ENCODE measurements at places on chromosomes 1 and 21.

GRCh38 chr21:27564684-27565301 is 597.9 kb upstream of the ADAMTS5 start:
- peak; percentile 63 for DNase-seq

DNA sequence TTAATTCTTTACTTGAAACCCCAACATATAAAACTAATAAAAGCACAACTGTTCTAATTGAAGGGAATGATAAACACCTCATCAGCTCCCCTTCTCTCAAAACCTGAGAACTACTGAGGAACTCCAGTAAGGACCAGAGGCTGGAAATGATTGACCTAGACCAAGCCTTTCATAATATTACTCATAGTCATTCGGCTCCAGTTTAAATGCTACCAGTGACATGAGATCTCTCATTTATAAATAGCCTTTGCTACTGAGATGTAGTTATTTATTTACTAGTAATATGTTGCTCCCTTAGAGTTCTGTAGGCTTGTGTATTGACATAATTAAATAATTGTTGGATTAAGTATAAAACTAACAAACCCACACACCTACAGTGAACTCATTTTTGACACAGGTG is 209.8 kb upstream of the PRMT6 start:
- DNase-seq = no peak

GRCh38 chr1:212433577-212434462 is 1.1 kb downstream of the NENF start:
- no peak for DNase-seq

GRCh38 chr1:24683713-24684162 is 40.6 kb downstream of the SRRM1 start:
- peak; percentile 95 for DNase-seq

- DNase-seq = peak; percentile 37
These were observed 10.9 kb downstream of the C1orf216 start for GRCh38 chr1:35707601-35708440.

DNA sequence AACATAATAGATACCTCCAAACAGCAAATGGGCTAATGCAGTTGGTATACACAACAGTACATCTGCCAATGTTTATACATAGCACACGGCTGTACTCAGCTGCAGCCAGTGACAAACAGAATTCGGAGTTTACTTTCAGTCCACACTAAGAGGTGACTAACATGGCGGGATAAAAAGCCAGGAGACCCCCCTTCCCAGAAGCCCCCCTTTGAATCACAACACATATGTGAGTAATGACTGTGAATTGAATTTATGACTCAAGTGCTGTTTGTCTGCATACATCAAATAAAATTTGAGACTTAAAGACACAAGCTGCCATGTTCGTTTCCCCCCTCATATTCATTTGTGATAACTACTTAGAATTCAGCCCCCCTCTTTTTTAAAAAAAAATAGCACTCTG is 113.2 kb downstream of the RUNX1 start:
- peak; percentile 66 for DNase-seq

GRCh38 chr1:108583757-108584427 is 24.0 kb downstream of the EEIG2 start:
- DNase-seq = no peak

DNA sequence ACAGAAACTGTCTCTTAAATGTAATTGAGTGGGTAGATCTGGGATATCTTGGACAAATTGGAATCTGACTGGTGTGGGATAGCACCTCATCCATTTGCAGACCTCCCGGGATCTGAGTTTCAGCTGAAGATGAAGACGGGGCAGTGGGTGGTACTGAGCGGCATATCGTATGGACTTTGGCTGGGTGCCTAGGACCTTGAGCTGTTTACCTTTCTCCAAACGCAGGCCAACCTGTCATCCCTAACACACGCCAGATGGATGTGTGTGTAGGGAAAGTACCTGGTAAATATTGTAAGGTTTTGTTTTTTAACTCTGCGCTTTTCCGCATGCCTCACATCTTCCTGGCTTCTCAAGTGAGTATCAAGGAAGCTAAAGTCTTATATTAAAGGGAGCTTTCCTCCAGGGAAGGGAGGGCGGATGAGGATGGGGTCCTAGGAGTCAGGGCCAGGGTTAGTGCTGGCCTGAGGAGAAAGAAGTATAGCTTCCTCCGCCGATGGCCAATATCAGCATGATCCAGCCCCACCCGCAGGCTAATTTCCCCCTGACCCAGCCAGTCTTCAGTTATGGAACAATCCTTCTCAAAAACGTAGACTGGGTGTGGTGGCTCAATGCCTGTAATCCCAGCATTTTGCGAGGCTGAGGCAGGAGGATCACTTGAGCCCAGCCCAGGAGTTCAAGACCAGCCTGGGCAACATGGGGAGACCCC is 26.2 kb downstream of the ATP8B2 start:
- no peak for DNase-seq

DNA sequence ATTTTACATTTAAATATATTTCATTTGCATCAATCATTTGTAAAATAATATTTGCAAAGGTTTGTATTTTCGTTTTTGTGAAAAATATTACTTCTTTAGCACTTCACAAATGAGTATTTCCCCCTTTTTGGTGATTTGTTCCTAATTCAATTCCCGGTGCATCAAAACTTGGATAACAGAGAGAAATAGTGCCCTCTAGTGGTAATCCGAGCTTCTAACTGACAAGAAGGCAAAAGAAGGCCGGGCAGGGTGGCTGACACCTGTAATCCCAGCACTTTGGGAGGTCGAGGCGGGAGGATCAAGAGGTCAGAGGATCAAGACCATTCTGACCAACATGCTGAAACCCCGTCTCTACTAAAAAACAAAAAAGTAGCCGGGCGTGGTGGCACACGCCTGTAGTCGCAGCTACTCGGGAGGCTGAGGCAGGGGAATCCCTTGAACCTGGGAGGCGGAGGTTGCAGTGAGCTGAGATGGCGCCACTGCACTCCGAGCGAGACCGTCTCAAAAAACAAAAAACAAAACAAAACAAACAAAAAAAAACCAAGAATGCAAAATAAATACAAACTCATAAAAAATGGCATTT is 137.7 kb downstream of the COL11A1 start:
- DNase-seq = peak; percentile 59

DNA sequence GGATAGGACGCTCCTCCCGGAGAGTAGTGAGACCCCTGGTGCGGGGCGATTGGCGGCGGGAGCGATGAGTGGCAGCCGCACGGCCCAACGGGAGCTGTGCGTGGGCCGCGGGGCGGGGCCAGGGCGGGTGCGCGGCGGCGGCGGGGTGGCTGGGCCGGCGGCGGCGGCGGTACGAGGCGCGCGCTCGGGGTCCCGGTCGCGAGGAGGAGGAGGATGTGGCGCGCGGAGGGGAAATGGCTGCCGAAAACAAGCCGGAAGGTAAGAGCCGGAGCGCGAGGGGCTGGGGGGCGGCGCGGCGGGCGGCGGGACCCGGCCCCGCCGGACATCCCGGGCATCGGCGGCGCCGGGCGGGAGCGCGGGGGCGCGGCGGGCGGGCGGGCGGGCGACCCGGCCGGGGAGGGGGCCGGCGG is at the start of gene CAMTA1:
Gene CAMTA1 (plus strand): TSS at position 137 of the 410 bp plus-strand sequence. CDS start 77 bp downstream, at position 214.
- DNase-seq = no peak

- no peak for DNase-seq
These were observed 44.9 kb downstream of the SRRM1 start for GRCh38 chr1:24688033-24688432.

GRCh38 chr1:223621312-223621734 is 44.2 kb downstream of the CAPN8 start:
- no peak for DNase-seq

GRCh38 chr1:177659281-177659680 is 310.6 kb downstream of the SEC16B start:
- DNase-seq = no peak

DNA sequence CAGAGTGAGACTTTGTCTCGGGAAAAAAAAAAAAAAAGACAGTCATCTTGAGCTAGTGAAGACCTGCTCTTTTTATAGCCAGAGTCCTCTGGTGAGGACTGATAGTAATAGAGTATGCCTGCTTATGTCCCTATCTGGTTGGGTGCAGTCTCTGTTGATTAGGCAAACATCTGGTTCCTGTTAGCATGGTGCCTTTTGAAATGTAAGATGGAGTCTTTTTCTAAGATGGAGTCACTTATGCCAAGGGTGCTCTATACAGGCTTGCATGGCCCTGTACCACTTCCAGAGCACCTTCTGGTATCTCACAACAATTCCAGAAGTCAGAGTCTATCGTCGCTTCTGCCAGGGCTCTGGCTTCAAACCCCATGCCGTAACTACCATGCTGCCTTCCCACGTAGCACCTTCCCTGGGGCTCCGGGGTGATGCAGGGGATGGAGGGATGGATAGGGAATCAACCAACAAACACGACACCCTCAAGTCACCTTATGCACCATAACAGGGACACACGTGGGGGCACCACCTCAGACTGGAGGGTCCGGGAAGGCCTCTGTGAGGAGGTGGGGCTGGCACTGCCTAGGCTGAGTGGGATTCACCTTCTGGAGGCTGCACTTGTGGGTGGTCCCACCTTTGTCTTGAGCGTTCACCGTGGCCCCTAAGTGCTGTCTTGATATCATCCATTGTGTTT is 11.6 kb upstream of the PADI6 start:
- no peak for DNase-seq

DNA sequence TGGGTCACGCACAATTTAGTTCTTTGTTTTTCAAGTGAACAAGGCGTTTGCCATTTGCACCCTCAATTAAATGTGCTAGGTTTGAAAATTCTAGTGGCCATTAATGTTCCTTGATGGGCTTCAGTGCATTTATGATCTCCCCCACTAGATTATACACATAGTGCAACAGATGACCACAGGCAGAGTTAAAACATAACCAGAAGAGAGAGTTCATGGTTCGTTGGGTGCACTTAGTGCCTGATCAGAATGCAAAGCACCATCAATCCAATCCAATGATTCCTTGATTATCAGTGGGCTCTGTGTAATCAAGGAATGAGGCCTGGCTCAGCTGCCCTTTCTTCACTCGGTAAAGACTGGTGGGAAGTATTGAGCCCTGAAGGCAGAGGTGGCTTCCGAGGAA is 334.5 kb downstream of the PRDM2 start:
- no peak for DNase-seq

DNA sequence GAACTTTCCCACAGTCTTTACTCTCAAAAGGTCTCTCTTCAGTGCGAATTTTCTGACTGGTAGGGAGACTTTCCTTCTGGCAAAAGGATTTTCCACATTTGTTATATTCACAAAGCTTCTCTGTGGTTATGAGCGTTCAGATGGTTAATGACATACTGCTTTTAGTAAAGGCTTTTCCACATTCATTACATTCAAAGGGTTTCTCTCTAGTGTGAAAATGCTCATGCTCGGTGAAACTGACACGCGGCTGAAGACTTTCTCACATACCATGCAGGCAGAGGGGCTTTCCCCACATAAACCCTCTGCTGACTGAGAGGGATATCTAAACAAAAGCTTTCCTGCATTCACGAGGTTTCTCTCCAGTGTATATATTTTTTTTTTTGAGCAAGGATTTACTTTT is 9.9 kb upstream of the KLF18 start:
- no peak for DNase-seq

GRCh38 chr1:109814223-109814622 is 50.5 kb upstream of the EPS8L3 start:
- DNase-seq = no peak

GRCh38 chr1:10074059-10074851 is 41.5 kb downstream of the UBE4B start:
- peak; percentile 97 for DNase-seq

DNA sequence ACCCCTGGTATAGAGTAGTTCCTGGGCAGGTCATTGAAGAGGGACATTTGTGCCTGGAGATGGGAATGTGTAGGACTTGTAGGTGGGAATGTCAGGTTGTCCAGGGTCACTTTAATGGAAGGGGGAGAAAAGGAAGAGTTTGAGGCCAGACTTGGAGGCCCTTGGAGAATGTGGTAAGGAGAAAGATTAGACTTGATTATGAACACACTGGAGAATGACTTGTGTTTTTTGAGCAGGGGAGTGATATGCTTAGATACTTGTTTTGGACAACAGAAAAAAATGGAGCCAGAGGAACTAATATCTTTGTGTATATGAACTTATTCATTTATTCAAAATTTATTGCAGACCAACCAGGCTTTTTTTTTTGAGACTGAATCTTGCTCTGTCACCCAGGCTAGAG is 17.9 kb downstream of the ELAPOR1 start:
- no peak for DNase-seq
